ENCODE measurements at places on chromosomes 7 and 10. TPM values are rescaled to one million over a fixed set of nuclear protein-coding genes. Genes with fewer than 3 reads are reported as not detected.

The UNC5B gene
- total RNA-seq, result 14.9 TPM

The HOXA11 gene
- total RNA-seq, result 1.2 TPM

DNA sequence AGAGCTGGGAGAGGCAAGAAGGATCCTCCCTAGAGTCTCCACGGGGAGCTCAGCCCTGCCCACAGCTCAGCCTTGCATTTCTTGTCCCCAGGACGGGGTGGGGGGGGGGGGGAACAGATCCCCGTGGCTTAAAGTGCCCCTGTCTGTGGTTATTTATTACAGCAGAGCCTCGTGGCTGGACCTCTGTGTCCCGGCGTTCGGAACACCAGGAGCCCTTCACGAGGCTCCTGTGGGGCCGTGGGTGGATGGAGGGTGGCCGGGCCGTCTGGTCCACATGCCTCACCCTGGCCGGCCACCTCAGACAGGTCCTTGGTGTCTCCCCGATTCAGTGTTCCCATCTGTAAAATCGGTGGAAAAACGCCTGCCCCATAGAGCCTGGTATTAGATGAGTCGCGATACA lies 37.9 kb downstream of the FAM20C start:
- no peak for DNase-seq

GRCh38 chr7:105011141-105011830 lies 2.7 kb upstream of the KMT2E start:
- DNase-seq, result no peak

- no peak for DNase-seq
These were observed 144.2 kb downstream of the JCAD start for GRCh38 chr10:29914986-29915785.

GRCh38 chr7:131061818-131062217 lies 265.9 kb upstream of the MKLN1 start:
- DNase-seq, result no peak

GRCh38 chr7:16648551-16648950 lies 2.6 kb downstream of the BZW2 start:
- DNase-seq, result no peak

GRCh38 chr7:99551334-99551733 lies 580 bp downstream of the FAM200A start:
- DNase-seq, result no peak
